ENCODE measurements at places on chromosomes 2 and 18.

DNA sequence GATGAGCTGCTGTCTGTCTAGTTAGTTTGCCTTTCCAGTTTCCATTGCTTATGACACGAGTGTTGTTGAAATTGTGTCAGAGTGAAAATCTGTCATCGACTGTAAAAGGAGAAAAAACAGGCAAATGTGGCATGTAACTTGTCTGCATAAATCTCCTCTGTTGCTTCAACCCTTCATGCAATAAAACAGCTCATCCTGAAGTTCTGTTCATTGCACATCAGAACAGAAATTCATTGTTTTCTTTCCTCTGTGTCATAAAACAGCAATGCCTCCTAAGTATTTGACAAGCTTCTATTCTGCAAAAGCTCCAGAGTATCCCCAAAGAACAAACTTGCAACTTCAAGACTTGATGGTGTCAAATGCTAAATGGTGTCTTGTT lies 432.1 kb downstream of the MEIS1 start:
- no peak for DNase-seq

DNA sequence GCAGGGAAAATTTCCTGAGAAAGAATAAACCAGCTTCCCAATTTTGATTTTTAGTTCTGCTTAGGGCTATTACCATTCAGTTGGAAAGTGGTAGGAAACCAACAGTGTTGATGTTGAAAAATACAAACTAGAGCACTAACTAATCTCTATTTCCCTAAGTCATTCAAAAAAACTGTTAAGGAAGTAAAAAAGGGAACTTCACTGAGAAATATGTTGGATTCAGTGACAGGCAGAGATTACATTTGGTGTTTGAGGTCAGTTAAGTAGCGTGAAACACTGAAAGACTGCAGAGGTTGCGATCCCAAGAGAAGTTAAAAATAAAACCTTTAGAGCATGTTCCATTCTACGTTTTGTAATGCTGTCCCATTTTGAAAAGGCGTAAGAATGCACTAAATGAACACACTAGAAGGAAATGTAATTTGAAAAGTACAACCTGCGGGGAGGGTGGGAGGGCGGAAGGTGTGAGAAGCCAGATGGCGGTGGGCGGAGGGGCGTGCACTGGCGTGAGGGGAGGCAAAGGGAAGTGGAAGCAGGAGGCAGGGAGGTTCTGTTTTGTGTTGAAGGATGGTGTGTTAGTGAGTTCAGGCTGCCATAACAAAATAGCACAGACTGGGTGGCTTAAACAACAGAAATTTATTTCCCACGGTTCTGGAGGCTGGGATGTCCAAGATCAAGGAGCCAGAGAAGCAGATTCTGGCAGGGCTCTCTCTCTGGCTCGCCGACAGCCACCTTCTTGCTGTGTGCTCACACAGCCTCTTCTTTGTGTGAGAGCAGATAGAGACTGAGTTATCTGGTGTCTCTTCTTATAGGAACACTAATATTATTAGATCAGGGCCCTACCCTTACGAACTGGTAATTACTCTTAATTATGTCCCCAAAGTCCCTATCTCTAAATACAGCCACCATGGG lies 94.3 kb upstream of the KCTD1 start:
- no peak for DNase-seq

DNA sequence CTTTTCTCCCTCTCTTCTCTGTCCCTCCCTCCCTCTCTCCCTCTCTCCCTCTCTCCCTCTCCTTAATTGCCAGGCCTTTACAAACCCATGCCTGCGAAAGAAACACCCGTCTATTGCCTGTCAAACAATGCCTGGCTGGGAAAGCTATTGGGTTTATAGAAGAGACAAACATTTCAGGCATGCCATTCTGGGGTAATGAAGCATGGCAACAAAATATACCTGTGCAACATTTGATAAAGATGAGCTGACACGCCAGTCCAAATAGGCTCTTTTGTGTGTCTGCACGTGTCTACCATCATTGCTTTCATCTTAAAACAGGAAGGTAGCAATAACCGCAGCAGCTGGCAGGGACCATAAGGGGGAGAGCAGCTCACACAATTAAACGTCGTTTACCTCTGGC lies 282.1 kb downstream of the ZNF516 start:
- DNase-seq, result no peak

- DNase-seq, result no peak
Observed at GRCh38 chr2:69477627-69478026, 40.4 kb upstream of the NFU1 start.

DNA sequence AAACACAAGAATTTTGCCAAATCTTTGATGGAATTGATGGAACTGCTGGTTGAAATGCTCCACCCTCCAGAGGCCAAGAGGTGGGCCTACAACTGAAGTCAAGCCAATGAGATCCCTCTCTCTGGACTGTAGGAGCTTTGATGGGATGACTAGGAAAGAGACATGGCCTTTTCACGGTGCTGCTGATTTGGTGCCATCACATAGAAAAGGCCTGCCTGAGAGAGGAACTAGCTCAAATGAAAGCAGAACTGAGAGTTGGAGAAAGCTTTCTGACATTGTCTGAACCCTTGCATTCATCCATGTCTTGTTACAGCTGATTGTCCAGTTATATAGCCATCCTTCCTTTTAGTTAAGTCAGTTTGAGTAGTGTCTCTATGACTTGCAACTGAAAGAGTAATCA lies 283.8 kb upstream of the LYPD1 start:
- DNase-seq, result no peak

DNA sequence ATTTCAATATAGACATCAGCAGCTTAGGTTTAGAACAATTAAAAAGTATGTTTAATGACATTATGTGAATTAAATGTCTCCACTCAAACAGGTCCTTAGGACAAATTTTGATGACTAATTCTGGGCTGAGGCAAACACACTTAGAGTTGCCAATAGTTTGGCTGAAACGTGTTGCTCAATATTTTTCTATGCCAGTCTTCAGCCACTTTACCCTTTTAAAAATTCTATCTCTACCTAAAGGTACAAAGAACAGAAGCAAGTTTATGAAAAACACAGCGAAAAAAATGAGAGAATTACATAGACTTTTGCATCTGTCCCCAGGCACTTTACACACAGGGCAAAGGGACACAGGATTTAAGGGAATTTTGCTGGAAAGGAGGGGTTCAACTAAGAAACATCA lies 4.5 kb downstream of the IDH1 start:
- no peak for DNase-seq

GRCh38 chr2:201269764-201270163 lies 9.4 kb downstream of the CASP8 start:
- DNase-seq, result no peak

- DNase-seq, result no peak
Observed at GRCh38 chr2:227198866-227199265, 34.4 kb downstream of the COL4A3 start.

- DNase-seq, result no peak
Observed at GRCh38 chr2:75403991-75404428, 156.7 kb downstream of the EVA1A start.

DNA sequence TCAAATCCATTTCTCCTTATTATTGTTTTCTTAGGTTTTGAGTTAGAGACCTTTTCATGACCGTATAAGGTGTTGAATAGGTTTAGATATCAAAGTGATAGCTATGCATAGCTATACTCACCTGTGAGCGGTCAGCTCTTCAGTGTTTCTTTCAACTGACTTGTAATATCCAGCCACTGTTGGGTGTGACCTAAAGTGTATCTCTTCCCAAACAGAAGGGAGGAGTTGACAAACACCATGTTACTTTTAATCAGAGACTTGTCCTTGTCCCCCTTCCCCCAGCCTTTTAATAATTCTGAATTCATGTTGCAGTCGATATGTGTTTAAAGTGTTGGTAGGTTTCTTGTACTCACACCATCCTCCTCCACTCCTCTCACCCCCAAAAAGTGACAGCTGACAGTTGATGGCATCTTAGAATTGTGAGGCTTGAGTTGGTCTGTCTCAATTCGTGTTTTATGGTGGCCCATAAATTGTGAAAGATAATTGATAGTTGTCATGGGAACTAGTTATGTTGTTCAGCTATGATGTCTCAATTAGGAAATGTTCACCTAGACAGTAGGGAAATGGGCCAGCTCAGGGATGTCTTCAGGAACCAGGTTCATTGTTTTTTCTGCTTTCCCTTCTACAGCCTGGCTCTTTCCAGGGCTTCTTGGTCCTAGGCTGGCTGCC lies 12.0 kb downstream of the NEDD4L start:
- no peak for DNase-seq

DNA sequence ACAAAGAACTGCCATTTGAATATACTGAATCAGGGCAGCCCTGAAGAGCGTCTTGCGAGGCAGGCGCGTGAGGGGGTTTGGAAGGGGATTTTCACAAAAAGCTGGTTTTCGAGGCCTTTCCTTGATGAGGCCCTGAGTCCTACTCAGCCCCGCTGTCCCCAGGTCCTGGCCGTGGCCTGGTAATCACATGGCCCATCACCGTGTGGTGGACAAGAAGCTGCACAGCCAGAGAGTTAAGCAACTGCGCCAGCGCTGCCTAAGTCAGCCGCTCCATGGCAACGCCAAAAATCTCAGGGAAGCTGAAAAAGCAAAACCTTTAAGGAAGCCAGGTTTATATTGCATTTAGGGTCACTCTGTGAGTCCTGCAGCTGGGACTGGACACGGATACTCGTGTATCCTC lies 341.2 kb upstream of the MYT1L start:
- DNase-seq, result no peak

DNA sequence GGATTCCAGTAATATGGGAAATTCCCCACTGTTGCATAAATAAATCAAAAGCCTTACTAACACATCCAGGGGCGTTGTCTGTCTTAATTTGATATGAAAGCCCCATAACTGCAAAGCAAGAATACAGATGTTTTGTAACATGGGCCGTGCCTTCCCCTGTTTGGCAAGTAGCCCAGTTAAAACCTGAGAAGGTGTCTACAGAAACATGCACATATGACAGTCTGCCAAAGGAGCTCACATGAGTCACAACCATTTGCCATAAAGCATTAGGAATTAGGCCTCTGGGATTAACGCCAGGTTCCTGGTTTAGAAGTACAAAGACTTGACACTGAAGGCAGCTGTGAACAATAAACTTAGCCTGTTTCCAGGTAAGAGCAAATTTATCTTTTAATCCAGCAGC lies 43.1 kb upstream of the LONRF2 start:
- no peak for DNase-seq

- DNase-seq, result no peak
Observed at GRCh38 chr2:120516679-120517314, 170.9 kb downstream of the INHBB start.

DNA sequence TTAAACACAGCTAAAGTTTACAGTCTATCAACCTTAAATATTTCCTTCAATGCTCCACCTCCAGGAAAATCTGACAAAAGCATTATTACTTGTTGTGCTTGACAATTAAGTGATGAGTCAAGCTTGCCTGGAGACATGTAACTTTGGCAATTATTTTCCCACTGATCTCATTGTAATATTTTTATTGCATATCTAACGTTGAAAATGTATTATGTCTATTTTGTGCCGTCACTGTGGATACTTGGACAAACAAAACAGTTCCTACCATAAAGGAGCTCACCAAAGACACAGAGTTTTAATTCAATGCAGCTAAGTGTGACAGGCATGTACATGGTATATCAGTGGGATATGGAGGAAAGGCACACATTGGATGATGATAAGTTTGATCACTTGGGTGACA lies 24.7 kb downstream of the RNF103 start:
- no peak for DNase-seq

Data from activated CD4-positive, alpha-beta memory T cell treated with anti-CD3 and anti-CD28 coated beads for 36 hours (primary cell).